Activated CD8-positive, alpha-beta memory T cell treated with anti-CD3 and anti-CD28 coated beads, Interleukin-2, amount 10 ng/mL, durations not matched to agents 7 days and 5 days (primary cell): ENCODE measurements at places on chromosomes 12 and 14. TPM values are rescaled to one million over a fixed set of nuclear protein-coding genes. Genes with fewer than 3 reads are reported as not detected.

DNA sequence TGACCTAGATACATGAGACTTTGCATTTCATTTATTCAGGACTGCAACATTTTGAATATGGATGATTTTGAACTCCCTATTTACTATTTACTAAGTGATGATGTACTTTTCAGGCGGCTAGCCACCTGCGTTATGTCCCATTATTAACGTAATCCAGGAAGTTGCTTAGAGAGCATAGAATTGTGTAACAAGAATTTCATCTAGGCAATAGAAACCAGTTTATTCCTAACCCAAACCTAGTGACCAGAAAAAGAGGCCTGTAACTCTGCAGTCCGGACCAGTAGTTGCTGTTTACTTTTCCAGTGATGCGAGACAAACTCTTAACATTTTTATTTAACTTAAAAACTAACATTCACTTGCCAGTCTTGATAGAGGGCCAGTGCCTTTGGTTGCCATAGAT is 12.3 kb downstream of the NUDT4 start:
- DNase-seq, result no peak

DNA sequence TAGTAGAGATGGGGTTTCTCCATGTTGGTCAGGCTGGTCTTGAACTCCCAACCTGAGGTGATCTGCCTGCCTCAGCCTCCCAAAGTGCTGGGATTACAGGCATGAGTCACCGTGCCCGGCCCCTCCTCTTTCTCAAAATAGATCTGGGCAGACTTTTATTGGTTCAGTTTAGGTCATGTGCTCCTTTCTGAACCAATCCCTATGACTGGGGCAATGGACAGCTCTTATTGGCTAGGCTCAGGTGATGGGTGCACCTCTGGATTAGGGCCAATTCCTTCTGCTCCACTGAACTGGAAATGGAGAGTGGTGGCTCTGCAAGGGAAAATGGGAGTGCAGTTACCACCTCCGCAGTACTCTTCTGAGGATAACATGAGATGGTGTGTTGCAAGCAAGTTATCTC is 6.2 kb upstream of the ATP6V0A2 start:
- DNase-seq, result no peak

Gene NEMP1
- 66.1 TPM for total RNA-seq

Gene CLEC1B
- total RNA-seq, result not detected
